ENCODE measurements at places on chromosomes 5 and 9. TPM values are rescaled to one million over a fixed set of nuclear protein-coding genes. Genes with fewer than 3 reads are reported as not detected.

Gene DDX4
- polyA plus RNA-seq = not detected

DNA sequence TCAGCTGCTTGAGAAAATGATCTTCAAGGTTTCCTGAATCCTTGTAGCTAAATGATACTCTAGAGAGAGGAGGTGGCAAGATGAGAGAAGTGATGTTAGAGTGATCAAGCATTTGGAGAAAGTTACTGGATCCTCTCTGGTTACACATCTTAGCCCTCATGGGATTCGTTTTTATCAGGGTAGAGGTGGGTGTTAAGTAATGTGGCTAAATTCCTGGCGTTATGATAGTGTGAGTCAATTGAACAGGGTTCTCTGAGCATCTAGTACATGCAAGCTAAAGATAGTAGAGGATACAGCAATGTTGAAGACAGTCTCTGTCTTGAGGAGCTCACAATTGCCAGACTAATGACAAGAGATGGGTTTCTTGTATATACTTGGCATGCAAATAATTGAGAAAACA, 123.7 kb downstream of the PSD2 start:
- DNase-seq = no peak

Gene KCNMB1
- polyA plus RNA-seq = 0.44 TPM

Gene DDX31
- 8.8 TPM for polyA plus RNA-seq

GRCh38 chr5:91382530-91383026, 539 bp downstream of the ARRDC3 start:
- peak; percentile 63 for DNase-seq

DNA sequence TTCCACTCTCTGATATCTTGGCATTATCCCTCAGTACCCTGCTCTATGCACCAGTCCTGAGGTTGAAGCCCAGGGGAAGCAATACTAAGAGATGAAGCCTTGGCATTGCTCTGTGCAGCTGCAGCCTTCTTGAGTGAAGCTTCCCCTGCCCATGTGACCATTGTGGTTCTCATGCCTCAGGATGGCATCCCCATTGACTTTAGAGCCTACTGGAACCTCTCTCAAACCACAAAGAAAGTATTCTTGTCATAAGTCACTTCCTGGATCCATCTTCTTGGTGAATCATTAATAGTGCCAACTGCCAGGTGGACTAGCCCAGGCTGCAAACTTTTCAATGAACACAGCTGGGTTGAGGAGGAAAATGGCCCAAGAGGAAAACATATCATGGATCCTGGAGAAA, 283.9 kb upstream of the RFX3 start:
- no peak for DNase-seq

Gene F12
- polyA plus RNA-seq = 0.45 TPM

GRCh38 chr5:67793418-67793817, 422.1 kb upstream of the PIK3R1 start:
- DNase-seq = no peak

DNA sequence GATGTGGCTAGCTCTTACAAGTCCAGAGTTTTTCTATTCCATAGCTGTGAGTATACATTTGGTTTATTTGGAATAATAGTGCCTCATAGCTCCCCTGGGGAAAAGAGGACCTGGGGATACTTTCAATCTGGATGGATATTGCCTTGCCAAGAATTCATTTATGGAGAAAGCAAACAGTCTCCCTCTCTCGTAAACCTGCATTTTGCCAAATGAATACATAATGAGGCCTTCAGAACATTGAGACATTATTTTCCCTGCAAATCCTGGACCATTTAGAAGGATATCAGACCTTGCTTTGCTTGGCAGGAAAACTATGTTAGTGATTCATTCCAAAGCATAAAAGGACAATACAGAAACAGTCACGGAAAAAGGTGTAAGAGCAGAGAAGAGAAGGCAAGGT, 569.6 kb upstream of the BRINP1 start:
- no peak for DNase-seq

Gene NMRK1
- polyA plus RNA-seq = 14.7 TPM

Gene CACFD1
- polyA plus RNA-seq = 19.4 TPM

- DNase-seq = no peak
These were observed 58.4 kb upstream of the SHC3 start for GRCh38 chr9:89236955-89237573.

DNA sequence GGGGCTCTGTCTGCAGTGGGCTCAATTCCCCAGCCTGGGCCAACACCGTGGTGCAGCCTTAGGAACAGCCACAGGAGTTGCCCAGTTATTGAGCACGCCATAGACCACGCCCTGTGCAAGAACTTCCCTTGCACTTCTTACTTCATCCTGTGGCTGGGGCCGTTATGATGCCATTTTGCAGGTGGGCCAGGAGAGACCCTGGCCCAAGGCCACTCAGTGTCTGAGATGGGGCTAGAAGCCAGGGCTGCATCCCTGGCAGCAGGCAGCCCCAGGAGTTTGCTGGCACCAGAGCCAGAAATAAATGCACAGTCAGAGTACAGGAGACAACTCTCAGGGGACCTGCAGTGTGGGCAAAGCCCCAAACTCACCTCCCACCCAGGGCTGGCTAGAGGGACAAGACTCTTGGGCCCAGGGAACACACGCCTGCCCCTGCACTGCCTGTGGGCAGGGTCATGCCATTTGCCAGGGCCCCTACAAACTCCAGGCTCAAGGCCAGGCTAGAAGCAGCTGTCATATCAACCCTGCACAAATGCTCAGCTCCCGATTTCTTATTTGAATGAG, 6.7 kb downstream of the CORO2A start:
- no peak for DNase-seq

GRCh38 chr5:2496891-2497290, 254.6 kb downstream of the IRX2 start:
- no peak for DNase-seq

- DNase-seq = no peak
These were observed 4.3 kb upstream of the MRNIP start for GRCh38 chr5:179862891-179863290.

Gene FAXDC2
- polyA plus RNA-seq = not detected

- DNase-seq = no peak
These were observed 22.0 kb downstream of the HSD17B3 start for GRCh38 chr9:96279932-96280331.

GRCh38 chr5:74446725-74447241, 193.7 kb downstream of the ENC1 start:
- DNase-seq = no peak

- peak; percentile 86 for DNase-seq
These were observed 61.7 kb upstream of the ZFR start for GRCh38 chr5:32506201-32506661.

- DNase-seq = peak; percentile 17
These were observed 98.6 kb upstream of the ADAMTS19 start for GRCh38 chr5:129361441-129362025.

- no peak for DNase-seq
These were observed 176.1 kb downstream of the TRPM3 start for GRCh38 chr9:70945301-70945700.

- DNase-seq = no peak
These were observed 39.5 kb downstream of the SNCAIP start for GRCh38 chr5:122351416-122352157.

Gene SHOC1
- 0.34 TPM for polyA plus RNA-seq

DNA sequence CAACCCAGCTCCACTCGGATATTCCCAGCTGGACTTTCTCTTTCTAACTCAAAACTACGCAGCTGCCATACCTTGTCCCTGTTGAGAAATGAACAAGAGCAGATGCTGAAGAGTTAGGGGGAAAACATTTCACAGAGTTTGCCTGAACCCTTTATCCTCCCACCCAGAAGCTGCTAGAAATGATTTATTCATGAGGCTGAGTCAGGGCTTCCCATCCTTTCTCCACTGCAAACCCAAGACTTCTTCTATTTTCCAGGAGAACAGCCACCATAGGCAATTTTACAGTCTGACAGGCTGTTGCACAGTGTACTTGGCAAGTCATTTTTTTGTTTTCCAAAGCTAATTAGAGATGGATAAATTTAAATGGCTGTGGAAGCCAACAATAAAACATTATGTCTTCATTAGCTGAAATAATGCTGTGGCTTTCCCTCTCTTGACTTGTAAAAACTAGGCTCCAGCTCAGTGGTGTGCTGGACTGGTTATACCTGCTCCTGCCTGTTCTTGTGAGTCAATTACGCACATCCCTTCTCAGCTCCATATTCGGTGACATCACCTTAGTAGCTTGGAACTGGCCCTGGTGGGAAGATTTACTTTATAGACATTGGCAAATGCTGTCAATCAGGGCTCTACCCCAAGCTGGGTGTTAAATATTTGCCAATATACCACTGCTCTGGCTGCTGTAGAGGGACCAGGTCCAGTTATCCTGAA, 71.9 kb downstream of the KIF4B start:
- no peak for DNase-seq

DNA sequence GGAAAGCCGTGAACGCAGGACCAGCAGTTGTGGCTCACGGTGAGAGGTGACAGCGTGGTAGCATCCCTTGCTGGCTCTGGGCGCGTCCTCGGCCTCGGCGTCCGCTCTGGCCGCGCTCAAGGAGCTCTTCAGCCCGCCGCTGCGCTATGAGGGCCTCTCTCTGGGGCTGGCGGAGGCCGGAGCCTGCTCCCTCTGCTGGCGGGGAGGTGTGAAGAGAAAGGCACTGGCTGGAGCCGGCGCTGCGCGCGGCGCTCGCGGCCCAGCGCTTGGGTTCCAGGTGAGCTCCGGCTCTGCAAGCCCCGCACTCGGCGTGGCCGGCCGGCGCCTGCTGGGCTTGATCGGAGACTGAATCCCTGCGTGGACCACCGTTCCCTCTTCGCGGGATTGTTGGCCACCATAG, 705.6 kb downstream of the SEMA5A start:
- no peak for DNase-seq

Gene MARCHF11
- polyA plus RNA-seq = not detected

GRCh38 chr9:35801328-35802128, 10.1 kb downstream of the NPR2 start:
- DNase-seq = no peak

DNA sequence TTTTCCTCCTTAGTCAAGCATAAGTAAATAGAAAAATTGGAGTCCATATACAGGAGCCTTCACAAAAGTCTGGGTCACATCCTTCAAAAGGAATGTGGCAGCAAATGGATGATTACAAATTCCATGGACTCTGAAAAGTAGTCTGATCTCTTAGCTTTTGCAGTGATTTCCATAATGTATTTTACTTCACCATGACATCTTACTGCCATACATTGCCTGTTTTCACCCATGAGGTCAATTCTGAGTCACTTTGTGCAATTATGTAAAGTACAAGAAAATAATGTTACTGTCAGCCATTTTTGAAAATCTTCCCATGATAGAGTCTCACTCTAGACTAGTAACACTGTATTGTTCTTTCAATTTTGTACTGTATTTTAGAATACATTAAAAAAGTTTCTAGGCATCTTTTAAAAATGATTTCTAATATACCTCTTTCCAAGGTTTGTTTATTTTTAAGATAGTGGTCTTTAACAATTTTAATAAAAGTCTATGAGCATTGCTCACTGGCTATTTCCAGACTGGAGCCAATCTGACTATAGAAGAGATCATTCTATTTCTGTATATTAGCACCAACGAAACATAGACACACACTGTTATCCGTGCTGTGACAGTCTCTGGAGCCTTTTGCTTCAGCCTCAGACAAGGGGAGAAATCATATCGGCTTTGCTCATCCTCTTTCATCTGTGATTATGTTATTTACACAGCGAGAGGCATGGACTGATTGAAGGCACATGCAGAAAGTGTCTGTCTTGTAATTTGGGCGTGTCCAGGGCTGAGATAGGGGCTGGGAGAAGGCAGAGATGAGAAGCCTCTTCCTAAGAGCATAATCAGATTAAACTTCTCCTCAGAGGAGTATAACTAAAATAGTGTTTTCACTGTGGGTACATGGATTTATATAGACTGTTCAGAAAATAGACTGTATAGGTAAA, 22.9 kb upstream of the ACTBL2 start:
- no peak for DNase-seq

Gene TMEM8B
- 27.7 TPM for polyA plus RNA-seq

DNA sequence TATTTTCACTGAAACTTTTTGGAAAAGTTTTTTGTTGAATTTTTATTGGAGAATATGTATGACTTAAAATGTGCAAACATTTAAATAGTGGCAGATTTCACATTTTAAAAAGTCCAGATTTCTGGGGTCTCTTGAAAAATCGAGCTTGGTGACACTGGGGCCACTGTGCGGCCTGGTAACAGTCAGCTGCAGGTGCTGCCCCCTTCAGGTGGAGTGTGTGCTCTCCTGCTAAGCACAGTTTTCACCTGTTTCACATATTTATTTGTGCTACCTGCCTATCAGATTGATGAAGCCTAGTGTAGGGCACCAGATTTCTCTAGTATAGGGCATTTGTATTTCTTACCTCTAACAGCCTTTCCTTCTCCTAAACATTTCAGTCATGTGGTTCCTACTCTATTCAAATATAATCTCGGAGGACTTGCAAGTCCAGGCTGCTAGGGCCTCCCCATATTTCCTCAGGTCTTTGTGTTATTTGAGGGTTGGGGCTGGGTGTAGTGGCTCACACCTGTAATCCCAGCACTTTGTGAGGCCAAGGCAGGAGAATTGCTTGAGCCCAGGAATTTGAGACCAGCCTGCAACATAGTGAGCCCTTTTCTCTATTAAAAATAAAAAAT, 95.8 kb upstream of the KLF9 start:
- DNase-seq = no peak

Gene PCDHGC4
- polyA plus RNA-seq = 1.8 TPM

GRCh38 chr5:107661038-107661649, 9.6 kb downstream of the EFNA5 start:
- DNase-seq = no peak

DNA sequence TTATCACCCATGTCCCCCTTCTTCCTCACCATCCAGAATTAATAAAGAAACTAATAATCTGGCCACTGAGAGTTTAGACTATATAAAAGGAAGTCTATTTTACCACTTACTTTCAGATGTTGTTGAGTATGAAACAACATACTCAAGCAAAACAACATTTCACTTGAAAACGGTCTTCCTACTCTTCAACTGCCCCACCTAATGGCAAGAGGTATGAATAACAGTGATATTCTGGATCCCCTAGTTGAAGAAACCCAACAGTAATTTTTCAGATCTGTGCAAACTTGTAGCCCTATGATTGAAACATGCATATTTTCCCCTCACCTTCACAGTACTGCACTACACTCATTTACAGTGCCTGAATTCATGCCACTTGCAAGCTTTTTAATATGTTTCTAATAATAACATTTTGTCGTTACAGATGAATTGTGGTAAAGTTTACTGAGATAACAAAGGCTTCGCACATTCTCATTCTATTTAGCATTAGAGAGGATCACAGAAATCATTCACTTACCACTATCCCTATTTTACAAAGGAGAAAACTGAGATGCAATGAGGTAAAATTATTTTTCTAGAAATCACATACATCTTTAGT, 267.9 kb upstream of the PDE4D start:
- peak; percentile 6 for DNase-seq

Gene NME5
- polyA plus RNA-seq = 0.72 TPM

- DNase-seq = no peak
These were observed 297.8 kb downstream of the FBXL17 start for GRCh38 chr5:108084105-108084504.

Gene FLT4
- 8.9 TPM for polyA plus RNA-seq

- no peak for DNase-seq
These were observed 10.6 kb downstream of the TRAF1 start for GRCh38 chr9:120915854-120916470.

DNA sequence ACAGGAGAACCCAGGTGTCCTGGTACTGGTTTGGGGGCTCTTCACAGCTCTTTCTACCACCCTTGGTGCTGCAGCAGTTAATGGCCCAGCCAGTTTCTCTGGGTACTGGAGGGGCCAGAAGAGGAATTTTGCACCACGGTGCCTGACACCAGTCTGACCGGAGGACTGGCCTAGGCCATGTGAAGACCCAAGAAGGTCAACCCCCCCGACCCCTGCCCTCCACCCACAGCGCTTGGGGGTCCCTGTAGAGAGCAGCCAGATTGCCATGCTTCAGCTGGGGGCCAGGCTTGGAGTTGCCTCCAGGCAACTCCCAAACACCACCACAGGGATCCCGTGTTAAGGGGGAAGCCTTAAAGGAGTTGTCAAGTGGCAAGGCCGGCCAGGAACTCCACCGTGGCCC, 6.2 kb downstream of the ARSI start:
- no peak for DNase-seq
